IPS-NIHi11 (cell line): ENCODE measurements at places on chromosomes 16 and 17.

GRCh38 chr16:54288835-54289241 lies 2.3 kb upstream of the IRX3 start:
- DNase-seq: no peak

DNA sequence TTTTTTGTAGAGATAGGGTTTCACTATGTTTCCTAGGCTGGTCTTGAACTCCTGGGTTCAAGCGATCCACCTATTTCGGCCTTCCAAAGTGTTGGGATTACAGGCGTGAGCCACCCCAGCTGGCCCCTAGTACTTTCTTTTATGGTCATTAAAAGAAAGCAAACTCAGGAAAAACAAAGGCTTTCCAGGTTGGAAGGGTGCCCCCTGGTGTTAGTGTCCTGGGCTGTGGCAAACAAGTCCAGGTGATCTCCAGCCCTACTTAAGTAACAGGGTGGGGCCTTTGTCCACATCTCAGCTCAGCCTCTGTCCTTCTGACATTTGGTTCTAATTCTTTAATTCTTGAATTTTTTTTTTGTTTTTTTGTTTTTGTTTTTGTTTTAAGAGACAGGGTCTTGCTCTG lies 6.9 kb downstream of the IGFBP4 start:
- DNase-seq: peak; percentile 72

DNA sequence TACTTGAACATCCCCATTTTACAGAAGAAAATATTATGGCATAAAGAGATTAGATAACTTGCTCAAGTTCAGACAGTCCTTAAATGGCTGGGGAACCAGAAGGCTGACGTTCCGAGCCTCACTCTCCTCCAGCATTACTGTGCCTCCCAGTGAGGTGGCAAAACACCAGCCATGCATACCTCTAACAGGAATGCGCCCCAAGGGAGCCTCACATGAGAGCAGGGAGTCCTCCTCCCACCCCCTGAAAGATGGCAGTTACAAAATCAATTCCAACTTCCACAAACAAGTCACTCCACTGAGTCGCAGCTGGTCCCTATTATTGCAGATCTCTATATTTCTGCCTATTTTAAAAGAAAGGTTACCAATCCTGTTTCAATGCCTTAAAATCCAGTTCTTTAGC lies 55.5 kb downstream of the ANKFY1 start:
- DNase-seq: no peak

DNA sequence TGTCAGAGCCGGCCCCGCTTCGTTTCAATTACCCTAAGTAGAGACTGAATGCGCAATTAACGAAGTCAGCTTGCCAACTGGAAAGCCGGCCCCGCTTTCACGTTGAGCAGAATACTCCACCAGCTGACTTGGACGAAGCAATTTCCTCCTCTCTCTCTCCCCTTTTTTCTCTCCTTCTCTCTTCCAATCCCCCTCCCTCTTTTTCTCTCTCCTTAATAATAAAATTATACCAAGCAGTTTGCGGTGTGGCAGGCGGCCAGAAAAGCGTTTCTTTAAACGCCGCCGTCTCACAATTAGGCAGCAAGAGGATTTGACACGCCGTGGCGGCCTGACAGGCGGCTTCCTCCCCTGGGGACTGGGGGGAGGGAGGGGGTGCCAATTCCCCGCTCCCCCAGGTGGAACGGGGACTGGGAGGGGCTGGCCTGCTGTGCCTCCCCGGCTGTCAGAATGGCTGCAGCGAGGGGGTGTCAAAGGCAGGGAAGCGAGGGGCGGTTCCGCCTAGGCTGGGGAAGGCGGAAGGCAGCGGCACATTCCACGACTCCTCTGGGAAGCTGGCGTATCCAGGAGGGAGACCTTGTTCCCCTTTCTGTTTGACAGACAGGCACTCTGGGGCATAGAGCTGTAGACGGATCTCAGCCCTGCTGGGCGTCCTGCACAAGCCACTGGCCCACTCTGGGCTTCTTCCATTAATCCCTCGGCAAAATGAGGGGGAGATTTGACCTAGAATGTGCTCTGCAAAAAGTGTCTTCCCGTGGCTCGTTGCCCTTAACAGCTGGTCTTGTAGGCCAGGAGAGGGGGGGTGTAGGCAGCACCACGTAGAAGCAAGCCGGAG lies 52.7 kb downstream of the SREBF1 start:
- DNase-seq: no peak

GRCh38 chr16:81652798-81653505 lies 126.1 kb upstream of the PLCG2 start:
- no peak for DNase-seq

DNA sequence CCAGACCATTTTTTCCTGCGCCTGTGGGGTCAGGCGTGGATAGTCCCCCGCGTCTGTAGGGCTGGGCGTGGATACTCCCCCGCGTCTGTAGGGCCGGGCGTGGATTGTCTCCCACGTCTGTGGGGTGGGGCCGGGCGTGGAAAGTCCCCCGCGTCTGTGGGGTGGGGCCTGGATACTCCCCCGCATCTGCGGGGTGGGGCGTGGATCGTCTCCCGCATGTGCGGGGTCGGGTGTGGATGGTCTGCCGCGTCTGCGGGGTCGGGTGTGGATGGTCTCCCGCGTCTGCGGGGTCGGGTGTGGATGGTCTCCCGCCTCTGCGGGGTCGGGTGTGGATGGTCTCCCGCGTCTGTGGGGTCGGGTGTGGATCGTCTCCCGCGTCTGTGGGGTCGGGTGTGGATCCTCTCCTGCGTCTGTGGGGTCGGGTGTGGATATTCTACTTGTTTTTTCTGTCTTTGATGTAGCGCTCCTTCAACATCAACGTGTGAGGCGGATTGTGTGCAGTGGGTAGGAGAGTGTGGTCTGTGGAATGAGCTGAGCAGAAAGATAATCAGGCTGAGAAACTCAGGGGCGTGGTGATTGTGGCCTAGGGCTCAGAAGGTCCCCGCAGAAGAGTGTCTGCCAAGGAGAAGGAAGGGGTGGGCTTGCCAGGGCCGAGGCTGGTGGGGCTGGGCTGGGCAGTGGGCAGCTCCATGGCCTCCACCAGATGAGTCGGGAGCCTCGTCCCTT lies 3.2 kb downstream of the GNPTG start:
- DNase-seq: no peak

GRCh38 chr17:40714473-40714872 lies 10.9 kb upstream of the KRT24 start:
- DNase-seq: no peak

GRCh38 chr17:71338396-71338795 lies 782.4 kb upstream of the SOX9 start:
- DNase-seq: no peak

DNA sequence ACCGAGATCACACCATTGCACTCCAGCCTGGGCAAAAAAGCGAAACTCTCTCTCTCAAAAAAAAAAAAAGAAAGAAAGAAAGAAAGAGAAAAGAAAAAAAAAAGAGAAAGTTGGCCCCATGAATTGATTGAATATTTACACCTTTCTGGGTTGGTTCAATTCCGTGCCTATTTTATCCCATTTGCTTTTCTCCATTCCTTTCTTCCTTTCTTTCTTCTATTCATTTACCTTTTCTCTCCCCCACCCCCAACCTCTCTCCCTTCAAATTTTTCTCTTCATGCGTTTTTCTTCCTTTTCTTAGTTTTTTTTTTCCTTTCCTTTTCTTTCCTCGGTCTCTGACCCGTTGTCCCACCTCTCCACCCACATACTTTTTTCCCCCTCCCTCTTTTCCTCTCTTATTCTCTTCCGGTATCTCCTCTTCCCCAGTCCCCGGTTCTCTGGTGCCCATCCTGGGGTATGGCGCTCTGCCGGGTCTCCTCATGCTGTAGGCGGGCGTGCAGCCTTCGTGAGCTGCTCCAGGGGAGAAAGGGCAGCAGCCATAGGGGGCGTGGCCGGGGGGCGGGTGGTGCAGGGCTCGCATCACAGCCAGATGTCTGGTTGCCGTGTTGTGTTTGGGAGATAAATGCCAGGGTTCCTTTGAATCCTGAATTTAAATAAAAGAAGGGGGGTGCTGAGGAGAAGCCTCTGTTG lies 5.3 kb upstream of the COL1A1 start:
- peak; percentile 82 for DNase-seq

- no peak for DNase-seq
Observed at GRCh38 chr17:40150276-40150675, 9.9 kb downstream of the CASC3 start.

- no peak for DNase-seq
Observed at GRCh38 chr16:70656712-70657263, 10.4 kb downstream of the IL34 start.

DNA sequence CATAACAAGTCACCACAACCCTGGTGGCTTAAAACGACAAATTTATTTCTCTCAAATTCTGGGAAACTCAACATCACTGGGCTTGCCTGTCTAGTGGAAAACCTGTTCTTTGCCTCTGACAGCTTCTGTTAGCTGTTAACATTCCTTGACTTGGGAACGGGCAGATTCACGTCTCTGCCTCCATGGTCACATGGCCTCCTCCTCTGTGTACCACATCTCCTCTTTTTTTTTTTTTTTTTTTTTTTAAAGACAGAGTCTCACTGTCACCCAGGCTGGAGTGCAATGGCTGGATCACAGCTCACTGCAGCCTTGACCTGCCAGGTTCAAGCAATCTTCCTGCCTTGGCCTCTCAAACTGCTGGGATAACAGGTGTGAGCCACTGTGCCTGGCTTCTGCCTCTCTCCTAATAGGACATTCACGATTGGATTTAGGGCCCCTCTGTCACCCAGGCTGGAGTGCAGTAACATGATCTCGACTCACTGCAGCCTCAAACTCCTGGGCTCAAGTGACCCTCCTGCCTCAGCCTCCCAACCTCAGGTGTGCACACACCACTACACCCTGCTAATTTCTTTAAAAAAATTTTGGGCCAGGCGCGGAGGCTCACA lies 11.7 kb upstream of the LLGL1 start:
- DNase-seq: no peak

DNA sequence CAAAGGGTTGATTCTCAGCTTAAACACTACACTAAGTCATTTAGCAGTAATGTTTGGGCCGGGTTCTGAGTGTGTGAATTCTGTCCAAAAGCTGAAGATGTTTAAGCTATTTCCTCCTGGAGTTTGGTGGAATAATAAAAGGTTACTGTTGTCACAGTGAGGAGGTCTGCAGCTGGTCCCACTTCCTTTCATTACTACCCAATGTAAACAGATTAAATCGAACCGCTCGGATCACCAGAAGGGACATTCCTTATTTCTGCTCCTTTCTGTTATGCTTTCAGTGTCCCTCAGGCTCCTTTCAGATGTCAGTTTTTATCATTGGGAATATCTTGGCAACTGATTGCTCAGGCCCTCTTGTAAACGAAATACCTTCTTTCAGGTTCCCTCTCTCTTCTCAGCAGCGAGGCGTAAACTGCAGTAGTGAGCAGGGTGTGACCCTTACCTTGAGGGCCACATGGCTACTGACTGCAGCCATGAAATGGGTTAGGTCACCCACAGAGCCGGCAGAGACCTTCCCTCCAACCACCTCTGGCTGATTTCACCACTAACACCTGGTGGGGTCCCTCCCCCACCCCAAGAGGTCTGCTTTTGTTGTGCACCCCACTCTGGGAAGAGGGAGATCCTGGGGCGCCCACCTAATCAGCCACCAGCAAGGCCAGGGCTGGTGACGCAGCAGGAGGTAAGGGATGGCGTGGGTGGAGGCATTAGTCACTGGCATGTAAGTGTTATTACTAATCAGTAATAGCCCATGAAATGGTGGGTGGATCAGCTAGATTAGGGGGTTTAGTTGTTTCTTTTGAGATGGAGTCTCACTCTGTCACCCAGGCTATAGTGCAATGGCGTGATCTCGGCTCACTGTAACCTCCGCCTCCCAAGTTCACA lies 117.6 kb downstream of the VPS53 start:
- no peak for DNase-seq

DNA sequence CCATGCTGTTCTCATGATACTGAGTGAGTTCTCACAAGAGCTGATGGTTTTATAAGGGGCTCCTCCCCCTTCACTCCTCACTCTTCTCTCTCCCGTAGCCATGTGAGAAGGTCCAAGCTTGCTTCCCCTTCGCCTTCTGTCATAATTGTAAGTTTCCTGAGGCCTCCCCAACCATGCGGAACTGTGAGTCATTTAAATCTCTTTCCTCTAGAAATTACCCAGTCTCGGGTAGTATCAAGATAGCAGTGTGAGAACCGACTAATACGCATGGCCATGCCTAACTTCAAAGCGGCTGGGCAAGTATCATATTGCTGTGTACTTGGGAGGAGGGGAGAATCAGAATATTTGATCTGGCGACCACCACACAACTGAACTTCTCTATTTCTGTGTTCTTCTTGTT lies 88.3 kb downstream of the PRKCB start:
- DNase-seq: no peak

DNA sequence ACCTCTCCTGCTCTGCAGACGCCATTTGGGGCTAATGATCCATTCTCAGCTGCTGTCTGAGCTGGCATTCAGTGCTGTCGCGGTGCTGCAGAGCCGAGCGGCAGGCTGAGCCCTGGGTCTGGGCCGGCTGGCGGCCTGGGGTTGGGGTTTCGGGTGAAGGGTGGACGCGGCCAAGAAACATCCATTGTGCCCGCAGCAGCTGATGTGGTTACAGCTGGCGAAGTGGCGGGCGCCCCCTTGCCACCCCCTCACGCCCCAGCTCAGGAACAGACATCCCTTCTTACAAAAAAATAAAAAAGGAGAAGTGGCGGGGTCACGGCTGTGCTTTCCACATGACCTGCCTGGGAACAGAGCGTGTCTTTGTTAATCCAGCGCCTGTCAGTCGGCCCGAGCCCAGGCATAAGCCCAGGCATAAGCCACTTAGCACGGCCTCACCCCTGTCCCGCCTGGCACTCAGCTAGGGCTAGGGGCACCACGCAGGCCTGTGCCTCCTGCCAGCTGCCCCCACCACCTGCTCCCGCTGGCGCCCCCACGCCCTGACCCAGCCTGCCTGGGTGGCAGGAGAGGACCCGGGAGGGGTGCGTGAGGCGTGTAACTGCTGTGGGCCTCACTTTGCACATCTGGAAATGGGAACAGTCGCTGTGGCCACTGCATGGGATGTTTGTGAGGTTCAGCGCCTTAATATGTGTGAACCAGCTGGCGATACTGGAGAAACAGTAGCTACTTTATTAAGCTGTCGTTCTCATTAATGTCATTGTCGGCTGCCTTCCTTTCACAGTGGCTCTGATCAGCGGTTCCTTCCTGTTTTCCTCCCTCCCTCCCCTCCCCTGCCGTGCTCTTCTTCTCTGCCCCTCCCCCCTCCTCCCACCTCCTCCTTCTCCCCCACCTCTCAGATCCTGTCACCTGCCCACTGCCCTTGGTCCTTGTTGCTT lies 197.7 kb upstream of the CIBAR2 start:
- no peak for DNase-seq
